ENCODE measurements at places on chromosomes 11 and 22. TPM values are rescaled to one million over a fixed set of nuclear protein-coding genes. Genes with fewer than 3 reads are reported as not detected.

The HDHD5 gene
- 34.7 TPM for total RNA-seq

DNA sequence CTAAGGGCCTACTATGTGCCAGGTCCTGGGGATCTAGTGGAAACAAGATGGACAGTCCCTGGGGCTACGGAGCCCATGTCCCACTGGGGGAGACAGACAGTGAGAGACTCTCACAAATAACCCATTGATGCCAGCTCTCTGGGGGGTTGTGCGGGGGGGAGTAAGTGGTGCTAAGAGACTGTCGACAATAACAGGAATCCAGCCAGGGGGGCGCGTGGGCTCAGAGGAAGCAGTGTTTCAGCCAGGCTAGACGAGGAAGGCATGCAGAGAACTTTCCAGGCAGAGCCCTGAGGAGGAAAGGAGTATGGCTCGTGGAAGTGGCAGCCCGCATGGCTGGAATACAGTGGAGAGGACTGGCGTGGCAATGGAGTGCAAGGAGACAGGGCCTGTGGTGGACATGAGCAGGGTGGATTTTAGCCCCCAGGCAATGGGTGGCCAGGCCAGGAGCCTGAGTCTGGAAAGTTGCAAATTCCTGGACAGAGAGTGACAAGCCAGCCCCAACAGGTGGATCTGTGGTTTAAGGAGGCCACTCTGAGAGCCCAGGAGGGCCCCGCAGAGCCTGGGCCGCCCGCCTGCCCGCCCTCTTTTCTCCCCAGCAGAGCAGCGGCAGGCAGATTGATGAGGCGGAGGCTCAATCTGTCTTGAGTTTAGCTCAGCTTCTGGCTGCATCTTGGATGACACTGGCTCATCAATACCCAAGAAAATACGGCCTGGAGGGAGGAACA, 40.0 kb upstream of the TCF20 start:
- DNase-seq, result no peak
- H3K4me3 ChIP-seq, result no peak overlapping the region

The GLYAT gene
- total RNA-seq, result not detected

DNA sequence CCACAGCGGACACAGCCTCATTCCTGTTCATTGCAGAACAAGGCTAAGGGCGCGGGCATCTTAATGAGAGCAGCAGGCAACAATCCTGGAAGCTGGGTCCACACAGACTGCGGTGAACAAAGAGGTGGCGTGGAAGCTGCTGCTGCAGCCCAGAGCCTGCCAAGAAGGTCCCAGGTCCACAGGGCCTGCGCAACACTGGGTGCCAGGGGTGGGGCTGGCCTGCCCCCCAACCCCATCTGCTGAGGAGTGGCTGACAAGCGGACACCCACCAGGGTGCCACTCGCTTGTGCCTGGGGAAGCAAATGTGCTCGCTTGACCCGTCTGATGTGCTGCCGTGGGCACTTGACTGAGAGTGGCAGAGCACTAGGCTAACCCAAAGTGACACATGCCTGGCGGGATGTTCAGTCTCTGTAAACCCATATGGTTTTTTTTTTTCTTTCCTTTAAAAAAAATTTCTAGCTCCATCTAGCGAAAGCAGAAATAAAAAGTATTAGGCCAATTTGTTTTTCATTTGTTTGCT, 83.2 kb upstream of the PITPNB start:
- H3K27me3 ChIP-seq, result no peaks in the 10 kb centered on the region
- no peaks in the 10 kb centered on the region for H3K36me3 ChIP-seq
- no peak overlapping the region for H3K4me3 ChIP-seq
- no peak for DNase-seq
- H3K4me1 ChIP-seq, result peaks cover 1% of the 10 kb centered on the region

The SYCE3 gene
- total RNA-seq, result 1.1 TPM

GRCh38 chr11:12003336-12003735, 5.1 kb downstream of the DKK3 start:
- H3K4me1 ChIP-seq, result peaks cover 12% of the 10 kb centered on the region
- H3K27me3 ChIP-seq, result peaks cover 60% of the 10 kb centered on the region
- H3K36me3 ChIP-seq, result no peaks in the 10 kb centered on the region
- DNase-seq, result no peak
- no peak overlapping the region for H3K27ac ChIP-seq

The DHCR7 gene
- 48.8 TPM for total RNA-seq

GRCh38 chr11:83725728-83726127, 439.6 kb upstream of the CCDC90B start:
- no peak overlapping the region for H3K27ac ChIP-seq
- no peak for DNase-seq
- H3K4me3 ChIP-seq, result no peak overlapping the region
- peaks cover 29% of the 10 kb centered on the region for H3K27me3 ChIP-seq
- H3K4me1 ChIP-seq, result no peaks in the 10 kb centered on the region

GRCh38 chr11:74057249-74058151, 48.6 kb upstream of the UCP3 start:
- DNase-seq, result no peak
- no peak overlapping the region for H3K4me3 ChIP-seq
- H3K27ac ChIP-seq, result no peak overlapping the region
- H3K36me3 ChIP-seq, result peaks cover 28% of the 10 kb centered on the region

The NXPE1 gene
- not detected for total RNA-seq

The HSD17B12 gene
- total RNA-seq, result 32.6 TPM

DNA sequence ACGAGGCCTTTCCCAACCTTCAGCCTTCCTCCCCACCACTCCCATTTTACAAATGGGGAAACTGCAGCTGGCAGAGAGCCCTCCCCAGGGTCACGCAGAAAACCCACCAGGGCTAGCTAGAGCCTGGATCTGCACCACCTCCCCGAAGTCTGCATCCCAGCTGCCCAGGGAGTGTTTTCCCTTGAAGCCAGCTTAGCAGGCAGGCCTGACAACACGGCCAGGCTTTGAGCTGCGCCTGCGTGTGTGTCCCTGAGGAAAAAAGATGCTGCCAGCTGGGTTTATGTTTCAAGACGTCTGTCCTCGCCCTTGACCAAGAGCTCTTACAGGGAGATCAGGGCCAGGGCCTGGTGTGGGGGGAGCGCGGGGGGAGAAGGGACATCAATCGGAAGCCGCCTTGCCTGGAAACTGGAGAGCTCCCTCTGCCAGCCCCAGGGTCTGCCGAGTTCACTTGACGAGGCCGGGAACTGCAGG, 20.3 kb downstream of the WNT11 start:
- no peaks in the 10 kb centered on the region for H3K36me3 ChIP-seq
- H3K27me3 ChIP-seq, result no peaks in the 10 kb centered on the region
- no peak for DNase-seq
- H3K27ac ChIP-seq, result no peak overlapping the region

The FOLH1 gene
- not detected for total RNA-seq

GRCh38 chr11:130774703-130775102, 141.6 kb downstream of the SNX19 start:
- peaks cover 3% of the 10 kb centered on the region for H3K27me3 ChIP-seq
- H3K4me3 ChIP-seq, result no peak overlapping the region
- H3K36me3 ChIP-seq, result no peaks in the 10 kb centered on the region
- H3K27ac ChIP-seq, result no peak overlapping the region

All from activated naive CD8-positive, alpha-beta T cell treated with anti-CD3 and anti-CD28 coated beads, Interleukin-2, amount 10 ng/mL, durations not matched to agents 7 days and 5 days (primary cell).